Islet precursor cell (in vitro differentiated cells): ENCODE measurements at places on chromosomes 1 and 21.
A peak's percentile ranks its signal among the peaks of the same experiment; 100 is the strongest.

DNA sequence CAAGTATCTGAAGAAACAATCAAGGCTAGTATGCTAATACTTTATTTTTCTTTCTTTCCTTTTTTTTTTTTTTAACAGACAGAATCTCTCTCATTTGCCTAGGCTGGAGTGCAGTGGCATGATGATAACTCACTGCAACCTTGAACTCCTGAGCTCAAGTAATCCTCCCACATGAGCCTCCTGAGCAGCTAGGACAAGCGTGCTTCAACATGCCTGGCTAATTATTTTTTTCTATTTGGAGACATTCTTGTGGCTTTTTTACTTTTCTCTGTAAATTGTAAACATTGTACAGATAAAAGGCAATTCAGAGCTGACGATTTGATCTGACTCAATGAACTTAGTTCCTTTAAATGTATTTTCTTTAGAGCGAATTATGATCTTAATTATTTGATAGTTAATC, 41.4 kb downstream of the CCDC18 start:
- DNase-seq = no peak

- DNase-seq = no peak
Measured at GRCh38 chr1:203622486-203622885, 4.1 kb upstream of the ATP2B4 start.

GRCh38 chr1:170085091-170085490, 10.6 kb upstream of the KIFAP3 start:
- DNase-seq = no peak

DNA sequence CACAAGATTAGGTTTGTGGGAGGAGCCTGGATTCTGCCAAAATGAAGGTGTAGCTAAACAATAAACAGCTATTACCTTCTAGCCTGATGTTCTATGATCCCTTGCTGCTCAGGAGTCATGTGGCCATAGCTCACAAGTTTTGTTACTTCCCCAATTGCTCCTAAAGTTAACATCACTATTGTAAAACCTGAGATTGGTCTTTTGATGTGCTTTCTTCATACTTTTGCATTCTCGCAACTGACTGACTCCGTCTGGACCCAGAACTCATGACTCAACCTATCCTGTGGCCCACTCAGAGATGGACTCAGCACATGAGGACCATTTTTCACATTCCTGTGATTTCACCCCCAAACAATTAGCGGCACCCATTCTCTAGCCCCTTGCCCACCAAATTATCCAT, 69.1 kb downstream of the PTGS2 start:
- no peak for DNase-seq

GRCh38 chr1:89938171-89939055, 56.5 kb upstream of the ZNF326 start:
- DNase-seq = no peak

- no peak for DNase-seq
Measured at GRCh38 chr1:117818456-117818855, 111.0 kb downstream of the GDAP2 start.

DNA sequence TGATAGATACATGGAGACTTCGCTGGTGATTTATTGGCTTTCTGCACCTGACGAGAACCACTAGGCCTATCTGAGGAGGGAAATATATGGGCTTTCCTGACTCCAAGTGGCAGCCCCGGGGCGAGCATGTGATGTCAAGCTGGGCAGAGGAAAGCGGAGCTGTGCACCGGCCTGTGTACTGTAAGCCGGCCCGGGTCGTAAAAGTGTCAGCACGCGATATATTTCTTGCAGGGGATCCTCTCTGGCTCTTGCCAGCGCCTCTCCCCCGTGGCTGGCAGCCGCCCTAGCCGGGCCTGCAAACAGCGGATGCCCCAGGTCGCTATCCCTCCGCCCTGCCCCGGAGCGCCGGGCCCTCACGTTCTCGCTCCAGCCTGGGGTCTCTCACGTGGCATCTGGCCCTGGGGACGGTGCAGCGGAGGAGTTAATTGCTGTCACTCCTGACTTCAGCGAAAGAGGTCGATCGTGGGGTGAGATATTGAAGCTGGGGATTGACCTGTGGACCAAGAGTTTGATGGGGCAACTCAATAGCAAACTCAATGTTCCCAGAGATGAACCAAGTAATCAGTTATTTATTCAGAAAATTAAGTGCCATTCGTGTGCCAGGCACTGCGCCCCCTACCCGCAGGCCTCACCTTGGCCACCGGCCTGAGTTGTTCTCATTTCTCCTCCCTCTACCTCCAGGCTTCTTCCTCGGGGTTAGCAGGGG, 41.0 kb upstream of the HAO2 start:
- peak; percentile 91 for DNase-seq

GRCh38 chr1:224300346-224300745, 29.6 kb downstream of the NVL start:
- DNase-seq = no peak

DNA sequence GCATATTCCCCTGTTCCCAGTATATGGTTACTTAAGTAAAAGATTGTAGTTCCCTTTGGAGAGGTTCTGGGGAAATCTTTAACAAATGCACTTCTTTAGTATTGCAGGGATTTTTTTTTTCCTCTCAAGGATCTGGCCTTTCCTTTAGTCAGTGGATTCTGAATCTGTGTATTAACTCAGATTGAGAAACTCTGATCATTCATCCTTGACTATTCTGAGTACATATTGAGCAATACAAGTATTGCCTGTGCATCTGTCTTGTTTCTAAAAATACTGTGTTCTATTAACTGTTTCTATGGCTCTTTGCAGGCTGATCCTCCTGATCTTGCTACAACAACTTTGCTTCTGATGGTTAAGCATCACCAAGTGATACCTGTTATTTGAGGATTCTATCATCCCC, 67.8 kb upstream of the FGGY start:
- DNase-seq = no peak

- DNase-seq = no peak
Measured at GRCh38 chr1:164137273-164137925, 421.6 kb upstream of the PBX1 start.

- DNase-seq = no peak
Measured at GRCh38 chr1:20071416-20071815, 1.4 kb downstream of the PLA2G5 start.

DNA sequence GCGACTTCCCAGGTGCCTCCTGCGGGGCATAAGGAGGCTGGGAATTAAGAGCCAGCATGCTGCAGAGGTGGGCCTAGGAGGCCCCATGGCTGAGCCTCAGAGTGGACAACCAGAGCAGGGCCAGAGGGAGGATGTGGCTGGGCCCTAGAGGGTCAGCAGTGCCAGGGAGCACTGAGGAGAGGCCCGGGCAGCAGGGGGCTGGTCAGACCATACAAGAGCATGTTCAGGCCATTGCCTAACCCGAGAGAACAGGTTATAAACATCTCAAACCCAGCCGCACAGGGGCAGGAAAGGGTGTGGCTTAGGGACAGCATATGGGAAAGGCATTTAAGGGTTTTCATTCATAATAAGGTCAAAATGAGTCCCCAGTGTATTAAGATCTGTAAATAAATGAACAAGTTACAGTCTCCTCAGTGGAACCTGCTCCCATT, 51.1 kb downstream of the IER5 start:
- DNase-seq = peak; percentile 57

GRCh38 chr1:186750257-186750656, 70.0 kb upstream of the PTGS2 start:
- no peak for DNase-seq

- no peak for DNase-seq
Measured at GRCh38 chr1:116465477-116465844, 92.4 kb downstream of the ATP1A1 start.

DNA sequence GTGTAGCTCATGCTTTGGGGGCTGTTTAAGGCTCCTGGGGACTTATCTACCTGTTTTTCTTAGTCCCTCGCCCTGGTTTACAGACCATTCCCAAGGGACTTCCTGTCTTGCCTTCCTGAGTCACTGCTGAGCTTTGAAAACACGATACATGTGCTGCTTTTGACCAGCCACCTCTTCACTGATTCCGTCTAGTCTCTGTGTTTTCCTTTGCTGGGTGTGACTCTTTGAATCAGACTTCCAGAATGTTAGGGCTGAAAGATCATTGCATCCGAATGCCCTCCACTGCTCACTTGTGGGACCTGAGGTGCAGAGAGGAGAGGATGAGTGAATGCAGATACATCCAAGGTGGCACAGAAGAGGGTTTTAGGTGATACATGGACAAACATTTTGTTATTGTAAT, 35.4 kb upstream of the CITED4 start:
- no peak for DNase-seq

- DNase-seq = no peak
Measured at GRCh38 chr1:179121159-179121938, 39.5 kb downstream of the TOR3A start.

GRCh38 chr1:117416004-117416403, 48.8 kb downstream of the MAN1A2 start:
- DNase-seq = no peak

DNA sequence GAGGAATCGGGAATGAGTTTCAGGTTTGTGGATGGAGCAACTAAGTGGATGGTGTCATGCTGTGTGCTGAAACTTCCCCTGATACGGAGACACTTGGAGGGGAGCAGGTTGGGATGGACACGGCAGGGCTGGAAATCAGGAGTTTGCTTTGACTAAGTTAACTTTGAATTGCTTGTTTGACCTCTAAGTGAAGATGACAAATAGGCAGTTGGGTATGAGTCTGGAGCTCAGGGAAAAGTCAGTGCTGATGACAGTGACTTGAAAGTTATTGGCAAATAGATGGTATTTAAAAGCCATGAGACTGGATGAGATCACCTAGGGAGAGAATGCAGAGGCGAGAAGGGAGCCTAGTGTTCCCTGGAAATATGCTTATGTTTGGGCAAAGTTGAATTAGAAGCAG, 12.8 kb upstream of the ZSCAN20 start:
- no peak for DNase-seq

- DNase-seq = peak; percentile 83
Measured at GRCh38 chr1:30765556-30766434, 8.2 kb upstream of the LAPTM5 start.

GRCh38 chr1:110425612-110426152, 18.2 kb upstream of the LAMTOR5 start:
- no peak for DNase-seq

DNA sequence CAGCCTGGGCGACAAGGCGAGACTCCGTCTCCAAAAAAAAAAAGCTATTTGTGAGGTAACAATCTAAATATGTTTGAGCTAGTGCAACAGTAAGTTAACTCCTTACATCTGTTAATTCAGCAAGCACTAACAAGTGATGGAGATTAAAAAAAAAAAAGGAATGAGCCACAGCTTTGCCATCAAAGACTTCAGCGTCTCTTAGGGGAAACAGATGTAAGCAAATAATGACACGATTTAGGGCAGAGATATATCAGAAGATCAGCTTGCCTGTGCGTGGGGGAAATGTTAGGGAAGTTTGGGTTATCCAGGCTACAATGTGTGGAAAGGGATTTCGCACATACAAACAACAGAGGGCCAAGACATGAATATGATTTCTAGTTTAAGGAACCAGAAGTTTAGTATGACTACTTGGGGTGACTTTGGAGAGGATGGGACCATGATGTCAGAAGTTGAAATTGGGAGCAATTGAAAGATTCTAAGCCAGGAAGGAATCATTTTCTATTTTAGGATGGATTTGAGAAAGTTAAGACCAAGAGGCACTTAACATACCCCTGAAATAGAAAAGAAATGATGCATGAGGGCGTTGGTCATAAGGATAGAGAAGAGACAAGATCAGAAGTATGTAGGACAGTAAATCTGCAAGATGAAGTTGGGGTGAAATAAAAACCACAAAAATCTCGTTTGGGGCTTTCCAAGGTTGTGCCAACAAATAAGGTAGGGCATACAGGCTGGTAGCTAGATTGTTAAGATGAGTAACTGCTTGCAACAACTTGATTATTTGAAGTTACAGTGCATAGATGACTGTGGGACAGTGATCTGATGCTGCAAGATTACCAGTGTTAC, 2.4 kb upstream of the BRWD1 start:
- no peak for DNase-seq

GRCh38 chr1:63967901-63968300, 194.1 kb downstream of the ROR1 start:
- no peak for DNase-seq

- DNase-seq = peak; percentile 50
Measured at GRCh38 chr1:228316589-228317387, 89.8 kb downstream of the TRIM11 start.

- no peak for DNase-seq
Measured at GRCh38 chr1:93853940-93854339, 25.1 kb downstream of the DNTTIP2 start.

- DNase-seq = peak; percentile 69
Measured at GRCh38 chr1:25117233-25117823, 115.0 kb downstream of the SYF2 start.

GRCh38 chr21:33451634-33452071, 28.1 kb downstream of the TMEM50B start:
- DNase-seq = no peak

DNA sequence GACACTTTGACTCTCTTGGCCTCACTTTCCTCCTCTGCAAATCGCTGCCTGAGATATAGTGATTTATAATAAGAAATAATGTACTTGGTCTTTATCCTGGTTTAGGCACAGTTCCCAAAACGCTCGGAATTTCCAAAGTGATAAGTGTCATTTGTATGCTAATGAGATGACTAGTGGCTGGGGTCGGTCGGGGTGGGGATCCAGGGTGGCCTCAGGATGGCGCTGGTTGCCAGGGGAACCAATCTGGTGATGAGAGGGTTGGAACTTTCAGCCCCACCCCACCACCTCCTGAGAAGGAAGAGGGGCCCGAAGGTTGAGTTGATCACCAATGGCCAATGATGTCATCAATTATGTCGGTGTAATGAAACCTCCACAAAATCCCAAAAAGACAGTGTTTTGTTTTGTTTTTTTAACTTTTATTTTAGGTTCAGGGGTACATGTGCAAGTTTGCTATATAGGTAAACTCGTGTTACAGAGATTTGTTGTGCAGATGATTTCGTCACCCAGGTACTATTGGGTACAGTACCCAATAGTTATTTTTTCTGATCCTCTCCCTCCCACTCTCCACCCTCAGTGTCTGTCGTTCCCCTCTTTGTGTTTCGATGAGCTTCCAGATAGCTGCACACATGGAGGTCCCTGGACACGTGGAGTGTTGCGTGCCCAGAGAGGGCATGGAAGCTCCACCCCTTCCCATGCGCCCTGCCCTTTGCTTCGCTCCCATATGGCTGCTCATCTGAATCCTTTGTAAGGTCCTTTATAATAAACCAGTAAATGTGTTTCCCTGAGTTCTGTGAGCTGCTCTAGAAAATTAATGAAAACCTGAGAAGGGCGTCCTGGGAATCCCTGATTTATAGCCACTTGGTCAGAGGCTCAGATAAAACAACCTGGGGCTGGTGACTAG, 97.2 kb downstream of the KCNN3 start:
- DNase-seq = no peak

DNA sequence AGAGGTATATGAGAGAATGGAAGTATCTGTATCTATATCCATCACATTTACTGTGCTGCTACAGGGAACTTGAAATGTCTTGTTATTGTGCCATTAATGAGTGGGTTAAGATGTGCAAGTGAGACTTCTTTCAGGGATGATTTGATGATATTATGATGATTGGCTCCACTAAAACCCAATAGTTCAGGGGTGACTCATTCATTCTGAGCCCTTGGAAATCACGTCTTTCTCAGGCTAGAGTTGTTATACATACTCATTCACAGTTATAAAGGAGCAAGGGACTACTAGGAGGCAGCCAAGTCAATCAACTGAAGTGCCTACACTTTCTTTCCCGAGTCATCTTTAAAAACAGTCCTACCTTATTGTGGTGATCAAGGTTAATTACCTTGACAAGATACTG, 1109.8 kb upstream of the B3GALT2 start:
- DNase-seq = no peak

GRCh38 chr1:220759147-220759546, 11.0 kb downstream of the MTARC2 start:
- no peak for DNase-seq

- DNase-seq = no peak
Measured at GRCh38 chr21:28464095-28464494, 528.6 kb downstream of the LTN1 start.
